Renal cortical epithelial cell (primary cell): ENCODE measurements at places on chromosomes 5 and 9.

DNA sequence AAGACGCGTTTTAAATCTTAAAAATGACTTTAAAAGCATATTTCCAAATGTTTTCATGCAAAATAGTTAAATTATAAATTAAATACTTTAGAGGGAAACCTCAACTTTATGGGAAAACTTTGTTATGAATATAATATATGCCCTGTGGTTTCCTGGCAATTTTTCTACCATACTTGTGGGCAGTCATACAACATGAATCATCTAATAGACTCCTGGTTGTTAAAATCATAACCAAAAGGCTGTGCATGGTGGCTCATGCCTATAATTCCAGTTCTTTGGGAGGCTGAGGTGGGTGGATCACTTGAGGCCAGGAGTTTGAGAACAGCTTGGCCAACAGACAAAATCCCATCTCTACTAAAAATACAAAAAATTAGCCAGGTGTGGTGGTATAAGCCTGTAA is 18.2 kb downstream of the ATP10B start:
- no peak for DNase-seq

- DNase-seq = no peak
Measured at GRCh38 chr5:171419688-171420430, 412 bp downstream of the FGF18 start.

- no peak for DNase-seq
Measured at GRCh38 chr5:9922719-9923118, 292.6 kb upstream of the TAS2R1 start.

DNA sequence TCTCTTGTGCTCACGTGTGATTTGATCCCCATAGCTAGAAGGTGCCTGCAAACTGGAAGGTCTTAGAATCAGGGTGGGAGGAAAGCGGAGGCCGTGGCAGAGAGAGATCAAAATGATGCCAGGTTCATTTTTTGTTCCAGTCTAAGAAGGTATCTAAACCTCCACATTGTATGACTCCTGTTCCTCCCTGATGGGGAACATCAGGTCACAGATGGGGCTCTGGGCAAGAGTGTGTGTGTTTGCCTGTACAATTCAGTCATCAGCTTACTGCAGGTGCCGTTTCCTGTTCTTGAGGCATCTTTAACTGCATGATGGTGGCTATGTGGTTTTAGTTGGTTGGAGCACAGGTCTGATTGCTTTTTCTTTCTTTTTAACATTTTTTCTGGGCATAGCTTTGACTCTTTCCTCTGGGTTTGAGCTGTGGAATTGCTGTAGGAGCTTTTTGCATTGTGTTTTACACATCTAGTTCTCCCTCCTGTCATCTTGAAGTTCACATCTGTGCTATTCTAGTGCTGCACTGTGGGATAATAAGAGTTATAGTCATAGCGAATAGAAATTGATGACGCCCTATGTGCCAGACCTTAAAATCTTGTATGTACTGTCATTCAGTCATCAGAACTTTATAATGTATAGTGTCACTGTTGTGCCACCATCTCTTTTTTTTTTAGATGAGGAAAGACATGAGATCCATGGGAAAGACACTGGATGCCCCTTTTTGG is 30.8 kb downstream of the ARHGAP26 start:
- no peak for DNase-seq

- no peak for DNase-seq
Measured at GRCh38 chr9:72667181-72667580, 145.8 kb downstream of the TMC1 start.

DNA sequence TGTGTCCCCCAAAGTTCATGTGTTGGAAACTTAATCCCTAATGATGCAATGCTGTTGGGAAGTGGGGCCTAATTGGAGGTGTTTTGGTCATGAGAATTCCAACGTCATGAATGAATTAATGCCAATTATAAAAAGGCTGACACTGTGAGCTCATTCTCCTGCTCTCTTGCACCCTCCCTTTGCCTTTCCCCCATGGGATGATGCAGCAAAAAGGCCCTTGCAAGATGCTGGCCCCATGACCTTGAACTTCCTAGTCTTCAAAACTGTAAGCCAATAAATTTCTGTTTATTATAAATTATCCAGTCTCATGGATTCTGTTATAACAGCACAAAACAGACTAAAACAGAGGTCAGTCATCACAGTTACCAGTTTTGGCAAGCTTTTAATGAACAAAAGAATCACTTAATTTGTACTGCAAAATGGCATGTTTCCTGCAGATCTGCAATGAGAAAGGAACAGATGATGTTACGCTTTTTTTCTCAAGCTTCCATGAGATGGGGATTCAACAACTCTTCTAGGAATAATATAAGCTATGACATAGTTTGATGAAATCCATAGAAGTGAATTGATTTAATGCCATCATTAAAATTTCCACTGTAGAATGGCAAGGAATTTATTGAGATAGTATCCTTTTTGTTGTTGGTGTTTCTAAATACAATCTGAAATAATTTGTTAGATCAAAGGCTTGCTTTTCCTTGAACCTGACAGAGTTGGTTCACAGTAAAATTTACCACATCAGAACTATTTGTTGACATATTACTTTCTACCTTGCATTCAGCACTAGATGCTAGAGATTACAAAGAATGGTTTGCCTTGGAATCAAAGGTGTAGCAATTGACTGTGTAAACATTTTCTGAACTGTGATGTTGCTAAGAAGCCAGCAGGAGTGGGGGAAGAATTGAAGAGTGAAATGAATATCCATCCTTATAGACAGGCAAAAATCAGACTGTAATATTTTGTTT is 29.3 kb upstream of the RFK start:
- DNase-seq = no peak

- no peak for DNase-seq
Measured at GRCh38 chr5:137935190-137935589, 45.9 kb downstream of the PKD2L2 start.

GRCh38 chr5:154475591-154476353 is 2.3 kb downstream of the HAND1 start:
- no peak for DNase-seq

DNA sequence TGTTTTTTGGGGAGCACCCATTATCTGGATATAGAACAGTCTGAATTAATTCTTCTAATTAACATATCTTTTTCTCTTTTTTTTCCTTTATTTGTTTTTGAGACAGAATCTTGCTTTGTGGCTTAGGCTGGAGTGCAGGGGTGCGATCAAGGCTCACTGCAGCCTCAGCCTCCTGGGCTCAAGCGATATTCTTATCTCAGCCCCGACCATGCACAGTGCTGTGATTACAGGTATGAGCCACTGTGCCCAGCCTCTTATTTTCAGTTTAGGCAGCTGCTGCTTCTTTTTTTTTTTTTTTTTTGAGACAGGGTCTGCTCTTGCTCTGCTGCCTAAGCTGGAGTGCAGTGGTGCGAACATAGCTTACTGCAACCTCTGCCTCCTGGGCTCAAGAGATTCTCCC is 20.2 kb downstream of the UBE2R2 start:
- DNase-seq = no peak

GRCh38 chr9:18922161-18922885 is 110.7 kb downstream of the SAXO1 start:
- no peak for DNase-seq

DNA sequence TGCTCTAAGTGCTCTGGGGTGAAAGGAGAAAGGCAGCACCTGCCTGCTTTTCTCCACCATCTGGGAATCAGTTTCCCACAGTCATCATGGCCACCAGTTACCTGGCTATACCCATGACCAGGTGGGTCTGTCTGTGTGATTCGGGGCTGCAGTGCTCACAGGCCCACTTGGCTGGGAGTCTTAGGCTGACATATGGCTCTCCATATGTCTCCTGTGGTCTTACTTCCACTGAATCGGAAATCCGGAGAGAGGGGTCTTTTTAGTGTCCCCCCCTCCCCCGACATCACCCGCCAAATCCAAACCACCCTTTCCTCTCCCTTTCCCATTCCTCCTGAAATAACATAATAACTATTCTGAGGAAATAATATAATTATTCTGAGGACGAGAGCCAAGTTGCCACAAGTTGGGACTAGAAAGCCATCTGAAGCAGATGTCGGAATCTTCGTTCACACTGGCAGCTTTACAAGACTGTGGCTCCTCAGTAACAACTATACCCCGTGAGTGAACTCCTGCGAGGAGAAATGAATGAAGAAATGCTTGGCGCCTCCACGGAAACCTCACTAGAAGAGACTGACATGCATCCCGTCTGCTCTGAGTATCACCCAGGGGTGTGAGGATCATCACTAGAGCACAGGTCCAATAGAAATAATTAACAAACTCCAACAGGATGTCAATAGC is 143.4 kb downstream of the MYO10 start:
- DNase-seq = no peak

GRCh38 chr5:173315495-173316338 is 12.5 kb downstream of the STC2 start:
- peak; percentile 92 for DNase-seq

DNA sequence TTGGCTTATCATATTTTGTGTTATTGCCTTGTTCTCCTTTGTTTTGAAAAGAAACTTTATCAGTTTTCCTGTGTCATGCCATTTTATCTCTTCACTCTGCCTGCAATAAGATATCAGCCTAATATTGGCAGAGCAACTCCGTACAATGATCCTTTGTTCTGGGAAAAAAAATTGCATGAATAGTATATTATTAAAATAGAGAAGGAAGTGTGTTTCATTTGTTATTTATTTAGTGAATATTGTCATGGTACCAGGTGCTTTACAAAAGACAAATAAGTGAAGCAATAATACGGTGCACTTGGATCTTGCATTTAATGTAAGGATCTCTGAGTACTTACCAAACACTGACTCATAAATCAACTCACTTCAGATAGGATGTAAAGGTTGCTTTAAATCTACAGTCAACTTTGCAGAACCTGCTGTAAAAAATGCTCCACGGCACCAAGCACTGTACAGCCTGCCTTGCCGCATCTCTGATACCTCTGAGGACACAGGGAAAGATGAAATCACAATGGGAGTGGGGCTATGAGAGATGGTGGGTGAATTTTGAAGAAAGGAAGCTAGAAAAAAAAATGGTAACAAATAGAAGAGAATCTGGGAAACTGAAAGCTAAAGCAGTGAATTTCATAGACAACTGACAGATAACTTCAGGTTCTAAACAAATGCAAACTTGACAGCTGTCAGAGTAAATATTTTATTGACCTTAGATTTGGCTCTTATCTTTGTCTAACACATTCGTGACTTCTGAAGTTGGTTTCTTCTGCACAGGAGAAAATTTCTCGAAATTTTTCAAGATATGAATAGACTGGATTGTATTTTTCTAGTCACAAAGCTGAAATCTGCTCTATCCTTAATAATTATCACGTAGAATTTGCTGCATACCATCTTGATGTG is 232.1 kb downstream of the ENC1 start:
- DNase-seq = no peak

GRCh38 chr9:129380961-129381401 is 202.9 kb upstream of the IER5L start:
- no peak for DNase-seq

- DNase-seq = peak; percentile 56
Measured at GRCh38 chr5:91225848-91226686, 157.1 kb downstream of the ARRDC3 start.

GRCh38 chr9:90956026-90956810 is 154.6 kb downstream of the SYK start:
- peak; percentile 74 for DNase-seq

- peak; percentile 65 for DNase-seq
Measured at GRCh38 chr5:40437452-40437861, 242.3 kb upstream of the PTGER4 start.

- DNase-seq = no peak
Measured at GRCh38 chr9:83367326-83367725, 170.9 kb downstream of the FRMD3 start.

GRCh38 chr9:77935974-77936373 is 95.6 kb downstream of the GNAQ start:
- no peak for DNase-seq
